ENCODE measurements at places on chromosomes 12 and 14. TPM values are rescaled to one million over a fixed set of nuclear protein-coding genes. Genes with fewer than 3 reads are reported as not detected.

DNA sequence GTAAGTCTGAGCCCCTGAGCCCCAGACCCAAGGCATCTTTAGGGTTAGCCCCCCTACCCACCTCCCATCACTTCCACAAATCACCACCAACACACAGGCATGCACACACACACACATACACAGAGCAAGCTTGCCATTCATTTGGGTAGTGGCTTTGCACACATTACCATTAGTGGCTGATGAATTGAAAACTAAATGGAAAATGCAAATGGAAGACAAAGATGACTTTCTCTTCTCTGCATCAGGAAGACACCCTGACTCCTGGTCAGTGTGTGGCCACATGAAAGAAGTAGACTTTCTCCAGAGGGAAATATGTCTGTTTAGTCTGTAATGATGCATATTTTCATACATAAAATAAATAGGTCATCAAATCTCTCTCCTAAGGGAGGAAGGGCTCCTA, 55.2 kb downstream of the CCDC60 start:
- no peaks in the 10 kb centered on the region for H3K27me3 ChIP-seq
- H3K4me1 ChIP-seq: no peaks in the 10 kb centered on the region
- DNase-seq: no peak

DNA sequence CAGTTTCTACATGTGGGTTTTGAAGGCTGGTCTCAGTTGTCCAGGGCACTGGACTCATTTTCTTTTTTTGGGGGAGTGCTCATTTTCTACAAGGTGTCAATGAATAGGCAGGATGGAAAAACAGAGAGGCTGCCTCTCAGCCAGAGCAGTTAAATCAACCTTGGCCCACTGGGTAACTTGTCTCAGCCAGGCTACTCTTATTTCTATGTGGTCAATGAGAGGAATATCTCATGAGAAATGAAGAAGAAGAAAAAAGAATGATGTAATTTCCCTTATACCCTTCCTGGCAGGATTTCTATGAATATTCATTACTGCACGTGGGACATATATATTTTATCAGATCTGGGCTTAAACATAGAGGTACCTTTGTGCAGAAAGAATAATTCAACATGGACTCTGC, 155.2 kb upstream of the E2F7 start:
- H3K4me1 ChIP-seq: peaks cover 4% of the 10 kb centered on the region
- H3K36me3 ChIP-seq: 0 out of 2 replicates have a peak, but pooled peaks cover 4% of the 10 kb centered on the region
- no peak overlapping the region for H3K4me3 ChIP-seq
- H3K27me3 ChIP-seq: no peaks in the 10 kb centered on the region
- H3K27ac ChIP-seq: no peak overlapping the region
- no peak for DNase-seq

DNA sequence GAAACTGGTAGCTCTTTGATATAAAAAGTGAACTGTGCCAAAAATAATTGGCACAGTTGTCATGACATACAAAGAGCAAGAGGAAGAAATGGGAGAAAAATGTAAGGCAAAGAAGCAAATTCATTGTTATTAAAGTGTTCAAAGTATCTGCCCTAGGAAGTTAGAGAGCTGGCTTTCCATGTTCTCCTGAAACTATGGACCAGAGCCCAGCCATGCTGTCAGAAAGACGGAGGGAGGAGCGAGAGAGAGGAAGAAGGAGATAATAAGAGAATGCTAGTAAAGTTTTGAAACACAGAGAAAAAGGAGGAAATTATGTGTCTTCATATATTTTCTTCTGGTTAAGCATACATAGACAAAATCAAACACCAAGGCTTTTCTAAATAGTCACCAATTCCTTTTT, 78.1 kb upstream of the PELI2 start:
- peaks cover 7% of the 10 kb centered on the region for H3K27me3 ChIP-seq
- H3K27ac ChIP-seq: no peak overlapping the region
- no peaks in the 10 kb centered on the region for H3K4me1 ChIP-seq
- H3K4me3 ChIP-seq: no peak overlapping the region

- H3K27me3 ChIP-seq: peaks cover 5% of the 10 kb centered on the region
- no peak overlapping the region for H3K4me3 ChIP-seq
- H3K27ac ChIP-seq: no peak overlapping the region
- no peak for DNase-seq
- H3K4me1 ChIP-seq: peaks cover 19% of the 10 kb centered on the region
- H3K36me3 ChIP-seq: no peaks in the 10 kb centered on the region
These were observed 12.0 kb downstream of the GNG2 start for GRCh38 chr14:51872396-51872795.

DNA sequence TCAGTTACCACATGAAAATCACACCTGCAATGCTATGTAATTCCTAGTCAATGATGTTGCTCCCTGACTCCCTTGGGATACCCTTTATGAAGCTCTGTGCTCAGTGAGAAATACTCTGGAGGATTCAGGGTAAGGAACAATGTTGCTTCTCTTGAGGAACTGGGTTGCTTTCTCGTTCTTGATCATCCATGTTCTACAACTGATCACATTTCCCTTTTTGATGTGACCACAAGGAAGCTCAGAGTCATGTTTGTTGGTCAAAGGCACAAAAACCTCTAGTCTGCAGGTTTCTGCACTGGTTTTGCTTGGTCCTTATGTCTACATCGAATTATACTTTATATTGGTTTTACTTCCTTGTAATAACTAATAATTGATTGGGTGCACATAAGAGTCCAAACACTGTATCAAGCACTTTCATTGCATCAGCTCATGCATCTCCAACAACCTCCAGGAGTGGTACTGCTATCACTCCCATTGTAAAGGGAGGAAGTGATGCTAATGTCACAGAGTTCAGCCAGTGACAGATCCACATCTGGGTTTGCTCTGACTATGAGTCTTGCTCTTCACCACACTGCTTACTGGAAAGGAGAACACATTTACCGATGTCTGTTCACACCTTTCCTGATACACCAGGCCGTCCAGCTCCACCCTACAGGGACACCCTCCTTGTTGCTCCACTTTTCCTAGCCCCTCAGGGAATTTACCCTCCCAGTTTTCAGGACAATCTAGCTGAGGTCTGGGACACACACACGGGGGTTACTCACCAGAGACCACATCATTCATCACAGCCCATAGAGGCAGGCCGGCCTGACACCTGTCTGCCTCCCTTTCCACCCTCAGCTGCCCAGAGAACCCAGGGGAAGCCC, 41.0 kb downstream of the CMKLR1 start:
- H3K4me1 ChIP-seq: no peaks in the 10 kb centered on the region
- no peaks in the 10 kb centered on the region for H3K36me3 ChIP-seq
- H3K4me3 ChIP-seq: no peak overlapping the region
- DNase-seq: no peak
- H3K27me3 ChIP-seq: no peaks in the 10 kb centered on the region

GRCh38 chr12:107558141-107558815, 127.3 kb upstream of the PWP1 start:
- no peak for DNase-seq
- no peaks in the 10 kb centered on the region for H3K36me3 ChIP-seq
- H3K27me3 ChIP-seq: peaks cover 5% of the 10 kb centered on the region
- no peak overlapping the region for H3K4me3 ChIP-seq
- no peak overlapping the region for H3K27ac ChIP-seq

Gene NPAS3
- total RNA-seq: not detected

Gene AVPR1A
- total RNA-seq: not detected

Gene RDH5
- total RNA-seq: 10.9 TPM

Measured in HFFc6 (cell line).